ENCODE measurements at places on chromosomes 6 and 20.

- no peak for DNase-seq
Measured at GRCh38 chr6:126631363-126631762, 291.4 kb downstream of the CENPW start.

DNA sequence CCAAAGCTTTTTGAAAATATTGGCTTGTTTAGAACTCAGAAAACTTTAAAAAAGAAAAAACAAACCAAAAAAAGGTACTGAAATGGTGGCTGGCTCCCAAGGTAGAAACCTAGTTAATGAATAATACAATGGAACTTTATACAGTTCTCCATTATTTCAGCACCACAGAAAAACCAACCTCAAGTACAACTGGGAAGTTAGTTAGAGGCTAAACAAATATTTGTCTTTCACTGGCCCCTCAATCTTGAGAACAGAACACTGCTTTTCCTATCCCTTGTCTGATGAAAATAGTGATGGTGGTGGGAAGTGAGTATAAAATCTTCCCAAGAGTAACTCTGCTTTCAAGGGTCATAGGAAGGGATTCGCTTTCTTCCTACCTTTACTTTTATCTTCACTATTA is 126.5 kb downstream of the REV3L start:
- DNase-seq: no peak

DNA sequence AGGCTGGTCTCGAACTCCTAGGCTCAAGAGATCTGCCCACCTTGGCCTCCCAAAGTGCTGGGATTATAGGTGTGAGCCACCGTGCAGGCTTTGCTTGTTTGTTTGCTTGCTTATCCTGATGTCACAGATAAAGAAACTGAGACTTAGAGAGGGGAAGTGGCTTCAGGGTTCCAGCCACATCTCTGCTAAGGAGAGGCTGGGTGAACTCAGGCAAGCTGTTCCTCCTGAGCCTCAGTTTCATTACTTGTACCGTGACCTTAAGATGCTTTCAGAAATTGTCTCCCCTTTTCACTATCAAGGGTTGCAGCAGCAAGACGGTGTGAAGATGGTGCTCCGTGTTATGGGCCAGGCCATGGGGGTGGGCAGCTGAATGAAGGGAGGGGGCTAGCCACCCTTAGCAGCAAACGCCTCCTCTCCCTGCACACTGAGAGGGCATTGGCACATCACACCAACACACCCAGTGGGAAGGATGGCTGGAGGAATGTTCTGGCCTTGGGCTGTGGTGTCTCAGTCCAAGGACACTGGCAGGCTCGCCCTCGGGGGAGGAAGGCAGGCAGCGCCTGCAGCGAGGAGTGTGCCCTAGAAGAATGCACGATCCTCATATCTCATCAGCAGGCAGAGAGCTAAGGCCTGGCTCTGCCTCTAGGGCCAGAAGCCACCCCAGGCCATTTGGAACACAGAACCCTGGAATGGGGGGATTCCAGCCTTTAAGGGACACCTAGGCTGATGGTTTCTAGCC is 48.2 kb upstream of the TLDC2 start:
- no peak for DNase-seq

- DNase-seq: no peak
Measured at GRCh38 chr20:50311308-50312001, 120.8 kb downstream of the CEBPB start.

- DNase-seq: no peak
Measured at GRCh38 chr6:128079021-128079420, 178.2 kb upstream of the THEMIS start.

DNA sequence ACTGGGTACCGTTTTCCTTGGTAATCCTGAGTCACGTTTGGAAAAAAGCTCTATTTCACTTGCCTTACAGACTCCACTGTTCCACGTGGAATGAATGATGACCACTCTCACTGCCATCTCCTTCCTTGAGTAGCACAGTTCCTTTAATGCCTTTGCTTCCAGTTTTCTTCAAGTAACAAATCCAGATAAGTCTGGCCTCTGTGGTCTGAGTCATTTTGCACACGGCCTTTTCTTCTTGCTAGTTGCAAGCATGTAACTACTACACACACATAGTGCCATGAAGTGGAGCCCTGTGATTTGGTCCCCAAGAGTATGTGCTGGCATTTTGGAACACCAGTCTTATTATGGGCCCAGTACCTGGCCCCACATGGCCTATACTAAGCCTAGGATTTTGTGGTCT is 182.8 kb downstream of the SASH1 start:
- DNase-seq: no peak

DNA sequence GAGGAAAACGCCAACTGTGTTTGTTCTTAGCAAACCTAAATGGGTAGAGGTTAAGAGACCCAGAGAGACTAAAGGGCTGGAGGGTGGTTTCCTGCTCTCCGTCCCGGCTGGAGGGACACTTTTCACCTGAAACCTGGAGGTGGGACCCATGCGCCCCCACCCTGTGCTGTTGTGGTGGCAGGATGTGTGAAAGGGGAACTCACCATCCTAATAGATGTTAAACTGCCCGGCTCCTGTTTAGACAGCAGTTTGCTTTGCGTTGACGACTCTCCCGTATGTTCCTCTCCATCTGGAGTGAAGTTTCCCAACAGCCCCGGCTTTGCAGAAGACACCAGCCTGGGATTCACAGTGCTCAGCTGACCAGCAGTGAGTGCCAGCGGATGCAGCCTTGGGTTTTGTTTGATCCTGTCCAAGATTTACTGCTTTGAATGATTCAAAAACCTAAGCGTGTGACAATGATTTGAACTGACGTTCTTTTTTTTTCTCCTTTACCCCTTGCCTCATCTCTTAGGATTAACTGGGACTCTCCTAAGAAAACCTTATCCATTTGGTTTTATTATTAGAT is 66.0 kb downstream of the CDH4 start:
- no peak for DNase-seq

DNA sequence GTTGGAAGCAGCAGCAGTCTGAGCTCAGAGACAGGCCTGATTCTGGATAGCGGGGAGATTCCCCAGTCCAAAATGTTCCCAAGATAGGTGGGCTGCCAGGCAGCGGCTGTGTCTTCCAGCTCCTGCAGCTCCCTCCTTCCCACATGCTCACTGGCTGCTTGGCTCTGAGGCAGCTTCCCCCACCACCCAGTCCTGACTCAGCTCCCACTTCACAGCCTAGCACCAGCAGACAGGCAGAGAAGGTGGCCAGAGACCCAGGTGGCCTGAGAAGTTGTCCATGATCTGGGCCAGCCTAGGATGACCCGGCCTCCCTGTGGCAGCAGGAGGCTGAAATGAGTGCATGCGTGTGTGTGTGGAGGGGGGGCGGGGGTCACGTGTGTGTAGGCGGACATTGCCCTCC is 94.9 kb downstream of the MDGA1 start:
- DNase-seq: no peak

GRCh38 chr6:45432977-45433376 is 55.2 kb upstream of the SUPT3H start:
- DNase-seq: no peak

GRCh38 chr6:128597956-128598355 is 77.6 kb upstream of the PTPRK start:
- no peak for DNase-seq

- DNase-seq: no peak
Measured at GRCh38 chr6:129866256-129866655, 5.1 kb upstream of the TMEM244 start.

DNA sequence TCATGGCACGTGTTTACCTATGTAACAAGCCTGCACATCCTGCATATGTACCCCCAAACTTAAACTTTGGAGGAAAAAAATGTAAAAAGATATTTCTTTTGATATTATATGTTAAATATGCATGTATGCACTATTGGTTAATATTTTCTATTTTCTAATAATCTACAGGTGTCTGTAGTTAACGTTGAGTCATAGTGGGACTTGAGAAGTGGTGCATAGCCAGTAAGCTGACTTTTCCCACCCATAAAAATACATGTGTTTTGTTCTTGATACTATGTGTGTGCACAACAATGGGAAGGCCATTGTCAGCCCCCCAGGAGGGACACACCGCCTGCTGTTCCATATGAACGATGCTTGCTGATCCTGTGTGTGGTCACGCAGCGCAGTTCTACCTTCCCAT is 49.1 kb downstream of the FAM120B start:
- no peak for DNase-seq

- no peak for DNase-seq
Measured at GRCh38 chr6:33440649-33441309, 13.6 kb upstream of the ZBTB9 start.

DNA sequence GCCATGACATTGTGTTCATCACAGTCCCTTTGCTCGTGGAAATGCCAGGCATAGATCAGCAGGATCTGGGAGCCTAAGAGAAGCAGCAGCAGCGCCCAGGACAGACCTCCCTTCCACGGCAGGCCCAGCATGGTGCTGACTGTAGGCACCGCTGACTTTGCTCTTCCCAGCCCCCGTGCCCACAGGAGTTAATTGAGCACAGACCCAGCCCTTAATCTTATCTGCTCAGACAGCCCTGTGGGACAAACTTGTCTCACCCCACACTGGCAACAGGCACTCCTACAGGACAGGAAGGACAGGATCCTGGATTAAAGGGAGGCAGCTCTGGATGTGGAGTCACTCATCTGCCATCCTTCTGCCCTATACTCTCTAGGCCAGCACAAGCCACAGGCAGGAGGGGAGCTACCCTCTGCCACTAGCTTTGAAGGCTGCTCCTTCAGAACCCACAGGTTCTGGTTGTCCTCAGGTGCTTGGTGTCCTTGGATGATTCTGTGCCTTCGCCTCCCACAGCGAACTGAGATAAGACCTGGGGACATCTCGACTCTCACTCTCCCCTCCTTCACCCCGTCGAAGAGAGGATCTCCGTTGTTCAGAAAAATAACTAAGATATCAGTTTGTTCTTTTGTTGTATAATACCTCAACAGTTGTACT is at the start of gene CST9L:
Gene CST9L, minus strand, starts transcription at position 165 of the 651 bp plus-strand sequence. Its CDS starts 34 bp downstream, at position 131.
- DNase-seq: no peak

DNA sequence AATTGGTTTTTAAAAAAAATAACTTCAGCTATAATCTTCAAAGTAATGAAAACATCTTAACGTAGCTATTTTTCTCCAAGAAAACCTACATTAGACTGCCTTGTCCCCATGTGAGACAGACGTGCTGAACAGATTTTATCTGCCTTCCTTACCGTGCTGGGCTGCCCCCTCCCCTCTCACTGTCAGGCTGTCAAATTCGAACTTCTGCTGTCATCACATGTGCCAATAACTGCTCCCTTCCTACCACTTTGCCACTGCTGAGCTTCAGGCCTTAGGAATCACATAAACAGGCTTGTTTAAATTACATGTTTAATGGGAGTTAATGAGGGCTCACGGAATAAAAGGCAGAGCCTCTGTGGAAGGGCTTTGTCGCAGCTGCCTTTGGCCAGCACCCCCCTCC is 77.0 kb upstream of the NHSL1 start:
- no peak for DNase-seq

- DNase-seq: no peak
Measured at GRCh38 chr6:97689078-97689754, 406.2 kb upstream of the MMS22L start.

- DNase-seq: no peak
Measured at GRCh38 chr6:31690231-31691077, 9.6 kb upstream of the LY6G5C start.

GRCh38 chr6:105794239-105794638 is 291.9 kb upstream of the PRDM1 start:
- DNase-seq: no peak

DNA sequence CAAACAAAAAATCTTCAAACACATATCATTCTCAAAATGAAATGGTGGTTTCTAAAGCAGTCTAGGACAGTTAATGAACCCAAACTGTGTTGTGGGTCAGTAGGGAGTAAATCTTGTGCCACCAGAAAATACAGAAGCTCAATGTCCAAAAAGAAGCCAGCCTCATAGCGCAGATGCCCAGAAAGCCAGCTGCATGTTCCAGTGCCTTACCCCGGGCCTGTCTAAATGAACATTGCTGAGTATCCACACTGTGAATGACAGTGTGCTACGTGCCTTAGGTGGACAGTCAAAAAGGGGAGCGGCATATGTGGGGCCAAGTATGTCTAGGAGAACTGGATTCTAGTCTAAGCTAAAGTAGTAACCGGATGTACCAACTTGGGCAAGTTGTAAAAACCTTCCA is 10.9 kb downstream of the FYN start:
- DNase-seq: no peak

GRCh38 chr20:51183451-51183850 is 160.5 kb upstream of the KCNG1 start:
- no peak for DNase-seq

DNA sequence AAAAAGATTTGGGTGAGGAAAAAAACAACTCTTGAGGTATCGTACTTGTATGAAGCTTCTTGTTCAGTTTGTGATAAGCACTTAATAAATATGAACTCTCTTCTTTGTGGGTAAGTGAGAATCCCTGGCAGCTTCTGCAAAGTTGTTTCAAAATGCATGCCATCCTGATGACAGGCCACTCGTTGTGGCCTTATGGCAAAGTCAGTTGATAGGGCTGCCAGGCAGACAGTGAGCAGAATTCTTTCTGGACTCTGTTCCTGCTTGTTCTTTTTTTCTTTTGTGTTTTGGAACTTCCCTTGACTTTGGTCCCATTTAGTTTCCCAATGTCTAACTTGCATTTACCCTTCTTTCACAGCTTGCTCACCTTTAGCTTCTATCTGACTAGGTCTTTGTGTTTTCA is 983.5 kb upstream of the FLRT3 start:
- no peak for DNase-seq

GRCh38 chr20:46108435-46108841 is 9.7 kb upstream of the CD40 start:
- no peak for DNase-seq

DNA sequence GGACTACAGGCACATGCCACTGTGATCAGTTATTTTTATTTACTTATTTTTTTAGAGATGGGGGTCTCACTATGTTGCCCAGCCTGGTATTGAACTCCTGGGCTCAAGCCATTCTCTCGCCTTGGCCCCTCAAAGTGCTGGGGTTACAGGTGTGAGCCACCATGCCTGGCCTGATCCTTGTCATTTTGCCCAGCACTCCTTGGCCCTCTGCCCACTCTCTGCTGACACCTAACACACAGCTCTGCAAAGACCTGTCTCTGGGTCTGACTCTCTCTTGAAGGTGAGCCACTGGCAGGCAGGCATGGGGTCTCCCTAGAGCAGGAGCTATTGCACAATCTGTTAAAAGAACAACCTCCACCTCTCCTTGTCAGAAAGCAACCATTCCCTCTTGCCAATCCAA is 155.6 kb downstream of the ZFP64 start:
- no peak for DNase-seq

GRCh38 chr6:101762851-101763250 is 369.3 kb downstream of the GRIK2 start:
- DNase-seq: no peak

DNA sequence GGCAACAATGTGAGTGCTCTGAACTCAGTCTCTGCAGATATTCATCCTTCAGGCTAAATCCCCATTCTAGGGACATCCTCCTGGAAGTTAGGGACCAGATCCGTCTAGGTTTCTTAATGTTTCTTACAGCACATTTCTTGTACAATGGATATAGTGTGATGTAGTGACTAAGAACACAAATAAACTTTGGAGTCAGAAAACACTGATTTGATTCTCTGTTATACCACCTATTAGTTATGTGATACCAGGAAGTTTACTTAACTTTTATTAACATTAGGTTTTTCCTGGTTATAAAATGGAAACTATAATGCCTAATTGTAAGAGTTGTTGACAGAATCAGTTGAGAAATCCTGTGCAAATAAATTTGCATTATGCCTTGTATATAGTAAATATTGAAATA is 57.6 kb upstream of the KCNQ5 start:
- DNase-seq: no peak

- no peak for DNase-seq
Measured at GRCh38 chr20:52481443-52481842, 289.9 kb upstream of the ZFP64 start.

Measured in GM18507 (cell line).